ENCODE measurements at places on chromosomes 3 and 15.

DNA sequence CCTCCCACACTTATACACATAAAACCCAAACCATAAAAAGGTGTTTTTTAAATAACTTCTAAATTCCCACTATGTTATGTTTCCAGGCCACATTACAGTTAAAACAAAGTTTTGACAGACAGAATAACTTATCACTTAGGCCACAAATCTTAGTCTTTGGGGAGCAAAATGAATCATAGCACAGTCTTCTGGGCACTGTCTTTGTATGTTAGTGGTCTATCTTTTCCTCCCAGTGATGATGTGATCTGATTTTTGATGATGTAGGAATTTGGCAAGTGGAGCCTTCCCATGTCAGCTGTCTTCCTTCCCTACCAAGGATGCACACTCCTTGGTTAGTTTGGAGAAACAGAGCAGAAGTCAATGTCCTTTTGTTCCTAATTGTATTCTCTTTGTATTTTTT, 67.3 kb downstream of the THSD4 start:
- no peak for DNase-seq

GRCh38 chr15:56824175-56824574, 90.9 kb upstream of the ZNF280D start:
- no peak for DNase-seq

DNA sequence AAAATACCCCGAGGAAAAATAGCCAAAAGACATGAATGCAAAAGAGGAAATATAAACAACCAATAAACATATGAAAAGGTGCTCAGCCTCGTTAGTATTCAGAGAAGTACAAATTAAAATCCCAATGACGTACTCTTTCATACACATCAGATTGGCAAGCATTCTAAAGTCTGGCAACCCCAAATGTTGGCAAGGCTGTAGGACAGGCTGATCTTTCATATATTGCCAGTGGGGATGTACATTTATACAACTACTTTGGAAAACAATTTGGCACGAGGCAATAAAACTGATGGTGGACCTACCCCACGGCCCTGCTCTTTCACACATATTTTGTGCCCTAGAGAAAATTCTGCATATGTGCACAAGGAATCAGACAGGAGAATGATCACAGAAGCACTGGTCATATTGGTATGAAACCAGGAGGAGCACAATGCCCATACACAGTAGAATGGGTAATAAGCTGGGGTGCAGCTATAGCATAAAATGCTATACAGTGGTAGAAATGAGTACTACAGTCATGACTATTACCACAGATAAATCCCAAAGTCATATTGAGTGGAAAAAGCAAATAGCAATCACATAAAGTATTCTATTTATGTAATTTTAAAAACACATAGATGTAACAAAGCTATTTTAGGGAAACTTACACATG, 176.0 kb upstream of the SLC24A5 start:
- no peak for DNase-seq

GRCh38 chr3:3532508-3532907, 266.7 kb upstream of the LRRN1 start:
- DNase-seq: no peak

GRCh38 chr15:80058851-80059785, at the start of gene ZFAND6:
TSS of gene ZFAND6 (plus strand) at chr15:80059676. CDS start at chr15:80120345, 60,669 bp downstream.
- DNase-seq: peak; percentile 94

DNA sequence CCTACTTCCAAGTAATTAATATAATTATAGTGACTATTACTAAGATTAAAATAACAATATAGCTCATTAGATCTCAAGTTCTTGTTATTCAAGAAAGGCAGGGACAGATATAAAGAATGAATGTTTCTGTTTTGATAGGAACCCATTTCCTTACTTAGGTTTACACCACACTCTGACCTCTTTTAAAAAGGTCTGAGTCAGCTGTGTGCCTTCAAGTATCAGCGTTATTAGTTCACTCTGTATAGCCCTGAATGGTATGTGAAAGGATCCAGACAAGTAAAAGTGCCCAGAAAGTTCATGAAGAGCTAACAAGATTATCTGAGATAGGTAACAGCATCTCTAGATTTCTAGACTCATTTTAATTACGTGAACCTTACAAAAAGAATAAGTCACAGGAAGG, 28.9 kb downstream of the PDCD10 start:
- no peak for DNase-seq

GRCh38 chr3:158742871-158743663, 10.8 kb upstream of the RARRES1 start:
- no peak for DNase-seq

- no peak for DNase-seq
Measured at GRCh38 chr15:93985176-93985575, 246.2 kb upstream of the MCTP2 start.

DNA sequence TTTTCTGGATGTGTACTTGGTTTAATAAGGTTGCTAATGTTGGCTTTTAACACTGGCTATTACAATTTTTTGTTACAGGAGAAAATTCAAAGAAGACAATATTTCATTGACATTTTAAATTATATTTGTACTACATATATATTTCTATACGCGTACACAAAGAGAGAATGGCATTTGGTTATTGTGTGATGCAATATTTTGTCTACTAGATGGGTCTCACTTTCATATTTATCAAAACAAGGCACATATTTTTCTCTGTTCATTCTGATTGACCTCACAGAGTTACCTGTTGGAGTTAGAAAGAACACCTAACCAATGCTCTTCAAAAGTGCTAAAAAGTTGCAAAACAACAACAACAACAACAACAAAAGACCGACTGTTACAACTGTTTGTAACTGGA, 50.2 kb upstream of the VGLL3 start:
- no peak for DNase-seq

- no peak for DNase-seq
Measured at GRCh38 chr3:23575697-23576096, 230.1 kb upstream of the UBE2E1 start.

GRCh38 chr15:87609474-87609873, 647.1 kb downstream of the NTRK3 start:
- DNase-seq: no peak
